Activated naive CD4-positive, alpha-beta T cell (primary cell): ENCODE measurements at places on chromosomes 3 and 15.

GRCh38 chr15:98881526-98882520 is 125.8 kb downstream of the PGPEP1L start:
- DNase-seq, result no peak

DNA sequence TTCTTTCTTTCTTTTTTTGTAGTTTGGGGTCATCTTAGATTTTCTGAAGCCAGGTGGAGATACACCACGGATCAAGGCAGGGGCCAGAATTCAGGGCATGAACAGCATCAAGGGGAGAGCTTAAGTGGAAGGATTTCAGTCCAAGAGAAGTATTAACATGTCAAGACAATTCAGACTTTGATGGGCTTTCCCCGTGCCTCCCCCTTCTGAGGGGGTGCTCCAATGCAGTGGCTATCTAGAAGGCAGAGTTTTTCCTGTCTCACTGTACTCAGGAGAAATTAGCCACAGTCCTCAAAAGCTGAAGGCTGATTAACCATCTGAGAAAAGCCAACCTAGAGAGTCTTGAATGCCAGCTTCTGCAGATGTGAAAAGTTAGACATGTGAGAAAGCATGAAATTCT is 127.3 kb downstream of the TGFBR2 start:
- no peak for DNase-seq

- peak; percentile 29 for DNase-seq
Measured at GRCh38 chr3:124995460-124995994, 60.3 kb downstream of the HEG1 start.

DNA sequence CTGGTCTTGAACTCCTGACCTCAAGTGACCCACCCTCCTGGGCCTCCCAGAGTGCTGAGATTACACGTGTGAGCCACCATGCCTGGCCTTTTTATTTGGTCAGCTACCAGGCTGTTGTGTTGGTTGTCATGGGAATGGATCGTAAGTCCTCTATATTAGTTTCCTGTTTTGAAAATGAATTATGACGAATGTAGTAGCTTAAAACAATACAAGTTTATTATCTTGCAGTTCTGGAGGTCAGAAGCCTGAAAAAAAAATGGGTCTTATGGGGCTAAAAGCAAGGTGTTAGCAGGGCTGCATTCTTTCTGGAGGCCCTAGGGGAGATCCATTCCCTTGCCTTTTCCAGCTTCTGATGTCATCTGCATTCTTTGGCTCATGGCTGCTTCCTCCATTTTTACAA is 25.1 kb upstream of the HERC1 start:
- DNase-seq, result no peak

DNA sequence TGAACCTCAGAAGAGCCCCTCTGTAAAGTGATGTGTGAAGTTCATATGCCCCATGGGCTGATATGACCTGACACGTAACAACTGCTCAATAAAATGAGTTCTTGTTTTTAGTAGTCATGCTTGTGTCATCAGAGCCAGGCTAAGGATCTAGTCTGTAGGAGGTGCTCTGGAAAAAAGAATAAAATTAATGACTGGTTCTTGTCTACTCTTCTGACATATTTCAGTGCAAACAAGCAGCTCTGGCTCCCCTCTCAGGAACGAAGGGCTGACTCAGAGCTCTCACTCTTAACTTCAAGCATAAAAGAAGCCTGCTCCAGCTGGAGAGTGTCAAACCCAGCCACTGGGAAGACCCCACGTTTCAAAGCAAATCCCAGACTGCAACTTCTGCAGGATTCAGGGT is 77.0 kb downstream of the LRIG1 start:
- no peak for DNase-seq

DNA sequence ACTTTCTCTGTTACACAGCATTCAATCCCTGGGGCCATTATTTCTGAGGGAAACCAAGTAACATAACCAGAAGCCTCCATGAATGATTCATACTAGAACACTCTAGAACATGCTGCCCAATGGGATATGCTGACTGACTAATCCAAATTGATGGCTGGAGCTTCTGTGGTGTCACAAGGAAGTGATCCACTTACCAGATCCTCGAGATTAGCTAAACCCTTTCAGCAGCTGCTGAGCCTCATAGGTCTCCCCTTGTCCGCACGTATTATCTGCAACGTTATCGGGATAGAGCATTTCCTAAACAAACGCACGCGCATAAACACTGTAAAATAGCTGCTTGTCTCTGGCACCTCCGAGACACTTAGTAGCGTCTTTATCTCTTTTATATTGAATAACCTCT is 61.2 kb upstream of the PROK2 start:
- no peak for DNase-seq

DNA sequence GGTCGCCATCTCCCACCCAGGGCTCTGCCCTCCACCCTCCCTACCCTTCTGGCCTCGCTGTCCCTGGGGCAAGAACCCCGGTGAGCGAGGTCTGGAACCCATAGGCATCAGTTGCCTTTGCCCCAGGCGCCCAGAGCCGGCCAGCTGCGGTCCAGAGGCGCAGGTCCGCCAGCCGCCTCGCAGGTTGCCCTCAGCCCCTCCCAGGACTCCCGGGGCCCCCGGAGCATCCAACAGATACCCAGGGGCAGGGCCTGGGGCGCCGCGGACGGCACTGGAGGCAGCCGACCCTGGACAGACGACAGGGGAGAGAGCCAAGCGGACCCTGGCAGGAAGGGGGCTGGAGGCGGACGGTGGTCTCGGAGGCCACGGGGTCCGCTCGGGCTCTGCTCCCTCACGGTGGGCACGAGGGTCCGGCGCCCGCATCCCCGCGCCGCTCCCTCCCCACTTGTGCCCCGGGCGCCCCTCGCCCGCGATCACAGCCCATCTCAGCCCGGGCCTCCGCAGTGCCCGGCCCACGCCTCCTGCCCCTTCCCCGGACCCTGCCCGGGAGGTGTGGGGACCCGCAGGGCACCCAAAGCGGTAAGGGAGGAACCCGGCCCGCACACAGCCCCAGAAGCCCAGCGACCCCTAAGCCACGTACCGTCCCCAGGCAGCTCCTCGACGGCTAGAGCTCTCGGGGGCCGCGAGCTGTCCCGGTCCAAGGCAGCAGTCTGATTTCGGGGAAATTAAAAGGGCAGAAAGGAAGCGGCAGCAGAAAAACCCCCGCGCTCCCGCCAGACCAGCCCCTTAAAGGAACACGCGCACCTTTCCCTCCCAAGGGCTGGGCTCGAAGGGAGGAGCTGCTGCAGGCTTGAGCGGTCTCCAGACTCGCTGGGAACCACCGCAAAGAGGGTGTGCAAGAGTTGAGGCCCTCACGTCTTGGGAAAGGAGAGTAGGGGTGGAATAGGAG is at the start of gene HAPLN3:
TSS of gene HAPLN3 (minus strand) at position 726 of the 949 bp plus-strand sequence. CDS start 8,246 bp downstream, outside the sequence.
- no peak for DNase-seq

GRCh38 chr15:50059883-50060282 is 59.1 kb downstream of the ATP8B4 start:
- DNase-seq, result no peak

DNA sequence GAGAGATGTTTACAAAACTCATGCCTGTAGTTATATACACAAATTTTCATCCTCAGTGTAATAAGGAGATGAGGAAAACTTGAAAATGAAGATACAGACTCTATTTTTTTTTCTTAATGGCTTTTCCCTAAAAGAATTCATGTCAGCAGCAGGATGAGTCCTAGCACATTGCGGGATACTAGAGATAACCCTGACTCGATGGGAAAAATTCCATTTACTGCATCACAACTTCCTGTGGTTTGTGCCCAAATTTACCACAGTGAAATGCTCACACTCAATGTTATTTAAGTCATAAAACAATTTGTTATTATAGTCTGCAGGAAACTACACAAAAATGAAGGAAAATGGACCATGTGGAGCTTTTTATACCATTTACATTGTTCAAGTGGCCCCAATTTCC is 581.9 kb upstream of the ZNF717 start:
- DNase-seq, result no peak

- no peak for DNase-seq
Measured at GRCh38 chr3:101519685-101520365, 6.8 kb upstream of the SENP7 start.

DNA sequence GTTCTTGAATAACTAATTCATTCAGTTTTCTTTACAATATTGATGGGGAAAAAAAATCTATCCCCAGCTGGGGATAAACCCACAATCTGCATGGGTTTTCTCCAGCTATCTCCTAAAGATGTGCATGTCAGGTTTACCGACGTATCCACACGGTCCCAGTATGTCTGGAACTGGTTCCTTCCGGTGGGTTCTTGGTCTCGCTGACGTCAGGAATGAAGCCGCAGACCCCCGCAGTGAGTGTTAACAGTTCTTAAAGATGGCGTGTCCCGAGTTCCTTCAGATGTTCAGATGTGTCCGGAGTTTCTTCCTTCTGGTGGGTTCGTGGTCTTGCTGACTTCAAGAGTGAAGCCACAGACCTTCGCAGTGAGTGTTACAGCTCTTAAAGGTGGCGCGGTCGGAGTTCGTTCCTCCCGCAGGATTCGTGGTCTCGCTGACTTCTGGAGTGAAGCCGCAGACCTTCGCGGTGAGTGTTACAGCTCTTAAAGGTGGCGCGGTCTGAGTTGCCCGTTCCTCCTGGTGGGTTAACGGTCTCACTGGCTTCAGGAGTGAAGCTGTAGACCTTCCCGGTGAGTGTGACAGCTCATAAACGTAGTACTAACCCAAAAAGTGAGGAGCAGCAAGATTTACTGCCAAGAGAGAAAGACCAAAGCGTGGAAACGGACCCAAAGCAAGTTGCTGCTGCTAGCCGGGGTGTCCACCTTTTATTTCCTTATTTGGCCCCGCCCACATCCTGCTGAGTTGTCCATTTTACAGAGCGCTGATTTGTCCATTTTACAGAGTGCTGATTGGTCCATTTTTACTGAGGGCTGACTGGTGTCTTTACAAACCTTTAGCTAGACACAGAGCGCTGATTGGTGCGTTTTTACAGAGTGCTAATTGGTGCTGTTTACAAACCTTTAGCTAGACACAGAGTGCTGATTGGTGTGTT is 195.1 kb upstream of the NR2F2 start:
- no peak for DNase-seq

DNA sequence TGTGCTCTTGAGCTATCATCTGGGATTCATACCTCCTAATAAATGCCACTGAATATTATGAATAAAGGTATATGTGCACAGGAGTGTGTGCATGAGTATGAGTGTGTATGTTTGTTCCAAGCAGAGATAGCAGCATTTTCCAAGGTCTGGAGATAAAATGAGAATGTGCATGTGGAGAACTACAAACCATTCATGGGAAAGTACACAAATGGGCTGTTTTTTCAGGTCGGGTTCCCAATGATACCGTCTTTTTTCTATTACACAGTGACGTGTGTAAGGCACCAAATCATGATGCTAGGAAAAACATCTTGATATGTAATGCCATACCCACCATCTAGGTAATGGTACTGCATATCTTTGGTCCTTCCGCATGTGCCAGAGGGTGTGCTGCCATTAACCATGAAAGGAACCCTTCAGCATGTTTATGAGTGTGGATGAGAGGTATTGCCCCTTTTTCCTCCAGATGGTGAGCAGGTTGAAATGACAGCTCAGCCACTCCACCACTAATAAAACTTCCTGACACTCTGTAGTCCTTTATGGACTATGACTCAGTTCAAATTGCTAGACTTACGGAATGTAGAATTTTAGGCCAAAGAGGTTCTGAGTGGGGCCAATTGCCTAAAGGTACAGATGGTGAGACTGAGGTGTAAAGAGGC is 36.4 kb upstream of the COPB2 start:
- DNase-seq, result no peak

- no peak for DNase-seq
Measured at GRCh38 chr3:59425371-59425770, 375.5 kb upstream of the CFAP20DC start.

DNA sequence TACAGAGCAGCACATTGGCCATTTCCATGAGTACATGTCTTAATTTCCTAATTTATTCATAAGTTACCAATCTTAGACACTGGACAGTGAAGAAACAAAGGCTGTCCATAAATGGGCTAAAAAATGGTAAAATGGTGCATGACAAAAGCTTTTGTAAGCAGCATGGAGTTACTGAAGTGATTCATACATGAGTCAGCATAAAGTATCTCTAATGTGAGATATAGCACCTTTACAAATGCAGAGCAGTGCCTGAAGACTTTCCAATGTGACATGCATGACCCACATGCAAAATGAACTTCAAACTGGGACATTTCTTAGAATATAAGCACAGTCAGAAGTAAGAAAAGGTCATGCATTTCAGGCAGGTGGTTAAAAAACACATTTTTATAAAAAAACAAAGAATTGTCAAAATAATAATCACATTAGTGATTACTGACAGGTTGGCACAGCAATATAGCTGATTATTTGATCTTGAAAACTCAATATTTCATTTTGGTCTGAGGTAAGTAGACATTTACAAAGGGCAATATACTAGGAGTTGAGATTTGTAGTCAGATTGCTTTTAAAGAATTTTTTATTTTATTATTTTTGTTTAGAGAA is 299.3 kb downstream of the PLCL2 start:
- no peak for DNase-seq

- DNase-seq, result no peak
Measured at GRCh38 chr15:42914728-42915497, 5.7 kb downstream of the TTBK2 start.

DNA sequence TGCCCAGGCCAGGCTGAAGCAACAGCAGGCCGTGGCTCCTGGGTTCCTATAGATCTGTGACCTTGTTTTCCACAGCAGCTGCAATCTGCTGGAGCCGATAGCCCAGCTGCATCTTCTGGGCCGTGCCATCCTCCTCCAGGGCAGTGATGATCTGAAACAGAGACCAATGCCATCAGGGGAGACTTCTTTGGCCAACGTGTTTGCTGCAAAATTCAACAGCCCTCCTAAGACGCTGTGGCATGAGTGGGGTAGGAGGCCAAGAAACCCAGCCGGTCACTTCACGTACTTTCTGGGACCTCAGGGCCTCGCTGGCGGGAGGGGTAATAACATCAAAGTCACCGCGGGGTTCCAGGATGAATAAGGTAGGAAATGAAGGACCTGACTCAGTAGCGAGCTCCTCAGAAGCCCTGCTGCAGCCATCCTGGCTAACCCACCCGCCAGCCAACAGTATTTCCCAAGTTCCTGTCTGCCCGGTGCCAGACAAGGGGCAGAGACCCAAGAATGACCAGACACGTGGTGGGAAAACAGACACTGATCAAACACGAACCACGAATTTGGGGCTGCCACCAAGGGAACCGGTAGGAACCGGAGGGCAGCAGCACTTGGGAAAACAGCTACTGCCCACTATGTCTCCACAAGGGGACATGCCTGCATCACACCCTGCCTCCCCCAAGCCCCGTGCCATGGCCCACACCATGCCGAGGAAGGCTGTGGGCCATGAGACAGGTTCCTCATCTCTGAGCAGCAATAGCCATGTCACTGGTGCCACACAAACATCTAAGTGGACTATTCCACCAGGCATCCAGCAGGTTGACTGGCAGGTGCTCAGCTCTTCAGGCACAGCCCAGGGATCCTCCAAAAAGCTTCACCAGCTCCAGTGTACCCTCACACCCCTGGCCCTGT is 25.2 kb downstream of the PLXNB1 start:
- no peak for DNase-seq

- DNase-seq, result no peak
Measured at GRCh38 chr3:44033123-44033522, 208.6 kb upstream of the TOPAZ1 start.

DNA sequence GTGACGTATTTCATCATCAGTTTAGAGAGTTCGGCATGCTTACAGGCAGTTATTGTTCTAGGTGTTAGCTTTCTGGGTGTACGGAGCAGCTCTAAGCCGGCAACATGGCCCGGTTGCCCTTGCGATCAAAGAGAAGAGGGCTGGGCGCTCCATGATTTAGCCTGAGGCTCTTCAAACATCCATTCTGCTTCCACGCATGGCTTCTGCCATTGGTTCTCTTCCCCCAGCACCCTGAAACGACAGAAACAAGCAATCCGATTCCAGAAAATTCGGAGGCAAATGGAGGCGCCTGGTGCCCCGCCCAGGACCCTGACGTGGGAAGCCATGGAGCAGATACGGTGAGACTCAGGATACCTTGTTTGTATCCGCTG is 574 bp downstream of the NGRN start:
- DNase-seq, result peak; percentile 40
